ENCODE measurements at places on chromosomes 3 and 15.

DNA sequence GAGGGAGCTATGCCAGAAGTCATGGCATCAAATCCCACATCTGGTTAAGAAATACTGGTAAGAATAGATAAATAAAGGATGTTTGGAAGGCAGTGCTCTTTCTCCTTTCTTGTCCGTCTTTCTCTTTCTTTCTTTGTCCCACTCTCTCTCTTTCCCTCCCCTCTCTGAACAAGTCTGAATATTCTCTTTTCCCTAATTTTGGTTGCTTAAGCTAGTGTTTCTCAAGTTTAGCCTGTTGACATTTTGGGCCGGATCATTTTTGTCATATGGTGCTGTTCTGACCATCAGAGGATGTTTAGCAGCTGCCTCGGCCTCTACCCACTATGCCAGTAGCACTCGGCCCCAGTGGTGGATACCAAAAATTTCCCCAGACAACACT is 405.3 kb upstream of the C2CD4B start:
- no peak for DNase-seq

DNA sequence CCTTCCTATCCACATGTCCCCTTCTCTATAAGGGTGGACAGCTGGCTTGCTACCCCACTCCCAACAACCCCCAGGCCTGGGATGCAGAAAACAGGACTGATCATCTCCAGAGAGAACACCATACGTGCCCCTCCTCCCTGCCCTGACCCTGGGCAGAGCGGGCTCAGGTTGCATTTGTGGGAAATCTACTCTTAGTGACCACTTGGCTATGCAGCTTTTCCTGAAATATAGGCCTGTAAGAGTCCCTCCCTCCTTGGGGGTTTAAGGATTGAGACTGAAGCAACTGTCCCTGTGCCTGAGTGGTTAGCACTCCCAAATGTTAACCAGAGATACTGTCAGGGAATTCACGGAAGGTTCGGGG is 11.7 kb downstream of the SH2D7 start:
- no peak for DNase-seq

- DNase-seq = no peak
Observed at GRCh38 chr3:197432384-197433127, 123.2 kb downstream of the BDH1 start.

DNA sequence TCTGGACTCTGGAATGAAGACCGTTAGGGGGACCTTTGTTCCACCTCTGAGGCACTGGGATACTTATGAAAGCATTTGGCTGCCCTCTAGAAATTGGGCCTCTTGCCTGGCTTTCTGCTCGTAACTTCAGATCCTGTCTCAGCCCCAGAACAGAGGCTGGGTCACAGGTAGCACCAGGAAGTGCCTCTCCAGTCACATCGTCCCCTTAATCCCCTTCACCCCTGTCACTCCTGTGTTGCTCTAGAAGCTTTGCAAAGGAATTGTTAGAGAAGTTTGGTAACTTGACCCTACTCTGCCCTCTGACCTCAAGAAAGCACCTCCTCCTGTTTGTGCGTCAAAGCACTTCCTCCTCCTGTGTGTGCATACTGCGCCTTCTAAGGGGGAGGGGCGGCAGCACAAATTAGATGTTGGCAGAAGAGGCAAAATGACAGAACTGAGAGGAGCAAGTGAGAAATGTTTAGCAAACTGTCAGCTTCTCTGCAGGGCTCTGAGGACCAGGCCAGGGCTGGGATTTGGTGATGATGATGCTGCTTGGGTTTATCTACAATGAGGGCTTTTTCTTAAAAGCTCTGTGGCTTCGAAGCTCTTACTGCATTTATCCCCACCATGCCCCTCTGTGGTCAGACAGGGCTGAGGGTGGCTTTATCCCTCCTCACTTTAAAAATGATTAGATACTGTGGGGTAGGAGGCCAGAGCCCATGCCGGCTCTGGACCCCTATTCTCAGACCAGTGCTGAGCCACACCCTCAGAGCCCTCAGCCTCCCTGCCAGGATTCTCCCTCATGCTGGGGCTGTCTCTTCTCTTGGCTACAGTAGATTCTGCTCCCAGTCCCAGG is 76.2 kb downstream of the LARS2 start:
- no peak for DNase-seq
